ENCODE measurements at places on chromosomes 3 and 15.

DNA sequence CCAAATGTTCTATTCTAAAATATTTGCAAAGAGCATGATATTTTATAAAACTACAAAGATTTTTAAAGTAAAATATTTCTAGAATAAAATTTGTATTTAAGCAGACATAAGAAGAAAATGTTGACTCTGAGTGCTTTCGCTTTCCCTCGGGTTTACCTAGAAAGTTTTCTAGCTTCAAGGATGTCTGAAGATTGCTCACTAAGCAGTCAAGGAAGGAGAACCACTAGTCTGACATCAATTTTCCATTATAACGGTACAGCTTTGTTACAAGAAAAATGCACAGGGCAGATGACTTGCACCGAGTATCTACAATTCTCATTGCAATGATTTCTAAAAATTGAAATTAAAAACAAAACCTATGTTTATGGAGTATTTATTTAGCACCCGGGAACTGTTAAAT is 14.2 kb downstream of the GPR15 start:
- no peak for DNase-seq

GRCh38 chr3:48280881-48281280 is 40.0 kb downstream of the ZNF589 start:
- DNase-seq = no peak

GRCh38 chr3:45224824-45225464 is 1.1 kb downstream of the TMEM158 start:
- no peak for DNase-seq

GRCh38 chr15:81069356-81069755 is 64.7 kb upstream of the CFAP161 start:
- no peak for DNase-seq

- no peak for DNase-seq
Observed at GRCh38 chr15:80891006-80891405, 98.6 kb downstream of the MESD start.

DNA sequence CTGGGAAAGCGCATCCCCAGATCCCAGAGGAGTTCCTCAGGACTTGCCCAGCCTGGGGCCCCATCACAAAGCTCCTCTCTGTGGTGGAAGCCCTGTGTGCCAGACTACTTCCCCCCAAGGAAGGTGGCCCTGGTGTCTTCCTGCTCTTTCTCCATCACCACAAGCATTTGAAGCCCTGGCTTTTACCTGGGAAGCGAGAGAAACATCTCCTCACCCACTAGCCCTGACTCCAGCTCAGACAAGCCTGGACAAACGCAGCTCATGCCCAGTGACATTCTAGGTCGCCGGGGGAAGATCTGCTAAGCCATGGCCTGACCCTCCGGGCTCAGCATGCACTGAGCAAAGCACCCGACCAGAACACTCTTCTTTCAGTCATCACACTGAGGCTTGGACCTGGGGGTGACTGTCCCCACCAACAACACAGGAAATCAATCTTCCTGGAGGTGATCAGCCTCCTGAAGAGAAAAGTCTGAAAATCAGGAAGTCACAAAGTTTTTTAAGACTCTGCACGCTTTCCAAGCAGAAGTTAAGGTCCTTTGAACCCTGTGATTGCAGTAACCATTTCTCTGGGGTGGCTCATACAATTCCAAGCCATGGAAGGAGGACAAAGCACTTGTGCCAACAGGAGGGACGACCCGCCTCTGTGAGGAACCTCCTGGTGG is 40.8 kb downstream of the KLHL25 start:
- no peak for DNase-seq

GRCh38 chr3:11510356-11510755 is 133.4 kb downstream of the VGLL4 start:
- no peak for DNase-seq

- no peak for DNase-seq
Observed at GRCh38 chr15:86193716-86194380, 114.2 kb downstream of the AGBL1 start.

GRCh38 chr15:39270934-39271333 is 309.9 kb upstream of the THBS1 start:
- DNase-seq = no peak

DNA sequence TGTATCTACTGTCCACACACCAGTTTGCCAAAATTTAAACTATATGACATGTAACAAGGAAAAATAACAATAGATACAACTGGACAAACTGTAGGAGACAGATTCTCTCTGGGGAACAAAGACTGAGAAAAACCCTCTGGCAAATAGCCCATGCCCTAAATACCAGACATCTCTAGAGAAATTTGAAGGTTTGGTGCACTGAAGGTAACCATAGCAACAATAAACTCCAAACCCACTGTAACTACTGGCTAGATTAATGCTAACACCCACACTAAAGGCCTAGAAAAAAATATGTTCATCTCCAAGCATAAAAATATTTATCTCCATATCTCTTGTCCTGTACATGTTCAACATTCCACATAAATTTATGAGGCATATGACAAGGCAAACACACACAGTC is 267.1 kb downstream of the STXBP5L start:
- DNase-seq = no peak

All from activated CD4-positive, CD25-positive, alpha-beta regulatory T cell (primary cell).